ENCODE measurements at places on chromosomes 4 and X.

GRCh38 chrX:14779580-14779979 lies 93.3 kb downstream of the FANCB start:
- no peak for DNase-seq

DNA sequence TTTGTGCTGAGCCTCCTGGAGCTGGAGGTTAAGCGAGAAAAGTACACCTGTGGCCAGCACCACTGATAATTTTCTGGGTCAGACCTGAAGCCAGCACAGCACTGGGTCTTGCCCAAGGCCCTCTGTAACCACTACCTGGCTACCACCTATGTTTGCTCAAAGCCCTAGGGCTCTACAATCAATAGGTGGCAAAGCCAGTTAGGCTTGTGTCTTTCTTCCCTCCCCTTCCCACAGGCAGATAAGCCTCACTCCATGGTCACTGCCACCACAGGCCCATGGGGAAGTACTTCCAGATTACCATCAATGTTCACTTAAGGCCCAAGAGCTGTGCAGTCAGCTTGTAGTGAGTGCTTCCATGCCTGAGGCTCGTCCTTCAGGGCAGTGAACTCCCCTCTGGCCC lies 35.2 kb upstream of the ARMCX4 start:
- DNase-seq: no peak

- DNase-seq: no peak
These were observed 143.4 kb downstream of the TRIML1 start for GRCh38 chr4:188282471-188283232.

GRCh38 chr4:145320294-145320693 lies 139.9 kb upstream of the OTUD4 start:
- DNase-seq: no peak

- no peak for DNase-seq
These were observed 44.6 kb downstream of the RAB33A start for GRCh38 chrX:130216320-130216719.

GRCh38 chrX:24487571-24487970 lies 22.5 kb downstream of the PDK3 start:
- DNase-seq: no peak

- DNase-seq: no peak
These were observed 190.9 kb downstream of the FAT4 start for GRCh38 chr4:125505621-125506020.
